Cerebellar nuclear complex (tissue), 1 donor: ENCODE measurements at places on chromosomes 11 and 22.

GRCh38 chr11:92190535-92191206, 33.9 kb upstream of the FAT3 start:
- no peak for DNase-seq

GRCh38 chr11:73950869-73951710, at the start of gene DNAJB13:
Gene DNAJB13, plus strand, starts transcription at chr11:73951026. Its CDS starts 44 bp downstream, at chr11:73951070.
- no peak for DNase-seq

- no peak for DNase-seq
These were observed 2.1 kb downstream of the CCDC88B start for GRCh38 chr11:64341851-64342791.

GRCh38 chr11:32382339-32383049, 52.8 kb downstream of the WT1 start:
- DNase-seq, result no peak

- no peak for DNase-seq
These were observed 404 bp upstream of the RELT start for GRCh38 chr11:73375830-73376159.
